ENCODE measurements at places on chromosomes 3 and 15.

GRCh38 chr3:31187380-31187779 is 292.9 kb upstream of the GADL1 start:
- H3K4me3 ChIP-seq: no peak overlapping the region
- H3K27ac ChIP-seq: no peak overlapping the region
- no peaks in the 10 kb centered on the region for H3K36me3 ChIP-seq
- H3K27me3 ChIP-seq: no peaks in the 10 kb centered on the region
- H3K4me1 ChIP-seq: no peaks in the 10 kb centered on the region

- H3K4me3 ChIP-seq: no peak overlapping the region
- no peaks in the 10 kb centered on the region for H3K4me1 ChIP-seq
- DNase-seq: no peak
These were observed 144.1 kb upstream of the HACD2 start for GRCh38 chr3:123728991-123729390.

- no peak overlapping the region for H3K27ac ChIP-seq
- DNase-seq: no peak
- no peaks in the 10 kb centered on the region for H3K36me3 ChIP-seq
- peaks cover 2% of the 10 kb centered on the region for H3K4me1 ChIP-seq
These were observed 5.5 kb downstream of the TAGLN3 start for GRCh38 chr3:112004187-112004586.

DNA sequence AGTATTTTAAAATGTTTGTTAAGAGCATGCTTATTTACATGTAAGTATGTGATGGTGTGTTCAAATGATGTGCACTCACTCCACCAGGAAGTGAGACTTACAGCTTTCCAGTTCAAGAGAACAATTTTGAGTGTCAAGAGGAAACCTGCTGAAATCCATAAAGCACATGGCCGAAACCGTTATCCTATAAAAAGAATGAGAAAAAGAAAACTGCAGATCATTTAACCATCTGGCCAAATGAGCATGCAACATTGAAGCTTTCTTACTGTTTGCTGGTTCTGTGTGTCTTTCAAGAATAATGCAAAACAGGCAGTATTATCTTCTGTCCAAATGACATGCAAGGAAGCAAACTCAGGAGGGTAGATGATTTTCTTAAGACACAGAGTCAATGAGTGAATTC is 26.3 kb downstream of the GABRR3 start:
- H3K36me3 ChIP-seq: no peaks in the 10 kb centered on the region
- H3K27me3 ChIP-seq: no peaks in the 10 kb centered on the region
- no peak overlapping the region for H3K4me3 ChIP-seq

- H3K36me3 ChIP-seq: no peaks in the 10 kb centered on the region
- H3K4me1 ChIP-seq: peaks cover 16% of the 10 kb centered on the region
- no peak overlapping the region for H3K4me3 ChIP-seq
- DNase-seq: no peak
- H3K27ac ChIP-seq: no peak overlapping the region
These were observed 75.0 kb upstream of the RNU6-1 start for GRCh38 chr15:67914537-67915460.
